Fibroblast of the aortic adventitia (primary cell): ENCODE measurements at places on chromosomes 12 and 14. TPM values are rescaled to one million over a fixed set of nuclear protein-coding genes. Genes with fewer than 3 reads are reported as not detected.

DNA sequence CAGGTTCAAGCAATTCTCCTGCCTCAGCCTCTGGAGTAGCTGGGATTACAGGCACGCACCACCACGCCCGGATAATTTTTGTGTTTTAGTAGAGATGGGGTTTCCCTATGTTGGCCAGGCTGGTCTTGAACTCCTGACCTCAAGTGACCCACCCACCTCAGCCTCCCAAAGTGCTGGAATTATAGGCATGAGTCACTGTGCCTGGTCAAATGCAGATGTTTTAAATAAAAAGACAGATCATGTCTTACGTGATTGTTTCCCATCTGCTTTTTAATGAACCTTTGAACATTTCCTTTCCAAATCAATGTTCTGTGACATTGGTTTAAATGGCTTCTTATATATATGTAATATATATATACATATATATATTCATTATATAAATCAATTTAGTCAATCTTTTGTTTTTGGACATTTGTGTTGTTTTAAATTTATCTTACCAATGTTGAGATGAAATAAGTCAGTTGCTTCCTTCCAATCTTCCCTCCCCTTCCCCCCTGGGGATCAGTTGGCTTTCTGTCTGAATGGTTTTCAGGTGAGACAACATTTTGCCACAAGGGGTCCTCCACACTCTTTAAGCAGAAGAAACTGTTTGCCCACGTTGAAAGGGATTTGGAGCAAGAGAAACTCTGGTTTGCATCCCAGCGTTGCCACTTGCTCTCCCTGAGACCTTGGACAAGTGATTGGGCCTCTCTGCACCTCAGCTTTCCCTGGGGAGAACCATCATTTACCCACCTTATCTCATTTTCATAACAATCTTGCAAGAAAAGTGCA, 47.6 kb upstream of the RBM19 start:
- peak; percentile 19 for DNase-seq

Gene OS9
- 229 and 425 TPM in 2 replicates for total RNA-seq

DNA sequence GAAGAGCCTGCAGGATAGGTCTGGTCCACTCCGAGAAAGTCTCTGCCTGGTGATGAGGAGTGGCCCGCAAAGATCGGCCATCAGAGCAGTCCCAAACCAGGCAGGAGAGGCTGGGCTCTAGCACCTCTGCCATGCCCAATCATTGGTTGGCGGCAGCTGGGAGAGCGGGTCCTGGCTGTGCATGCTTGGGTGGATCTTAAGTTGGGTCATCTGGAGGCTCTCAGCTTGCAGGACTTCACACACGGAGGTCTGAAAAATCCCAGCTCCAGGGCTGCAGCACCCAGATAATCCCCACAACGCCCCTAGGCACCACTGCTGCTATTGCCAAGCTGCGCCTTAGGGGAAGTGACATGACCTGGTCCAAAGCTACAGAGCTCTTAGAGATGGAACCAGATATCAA, 766.7 kb upstream of the TBX3 start:
- DNase-seq = no peak

Gene PTGR2
- total RNA-seq = 4.4 and 9.3 TPM in 2 replicates

Gene SLC10A1
- total RNA-seq = not detected in 2 replicates

DNA sequence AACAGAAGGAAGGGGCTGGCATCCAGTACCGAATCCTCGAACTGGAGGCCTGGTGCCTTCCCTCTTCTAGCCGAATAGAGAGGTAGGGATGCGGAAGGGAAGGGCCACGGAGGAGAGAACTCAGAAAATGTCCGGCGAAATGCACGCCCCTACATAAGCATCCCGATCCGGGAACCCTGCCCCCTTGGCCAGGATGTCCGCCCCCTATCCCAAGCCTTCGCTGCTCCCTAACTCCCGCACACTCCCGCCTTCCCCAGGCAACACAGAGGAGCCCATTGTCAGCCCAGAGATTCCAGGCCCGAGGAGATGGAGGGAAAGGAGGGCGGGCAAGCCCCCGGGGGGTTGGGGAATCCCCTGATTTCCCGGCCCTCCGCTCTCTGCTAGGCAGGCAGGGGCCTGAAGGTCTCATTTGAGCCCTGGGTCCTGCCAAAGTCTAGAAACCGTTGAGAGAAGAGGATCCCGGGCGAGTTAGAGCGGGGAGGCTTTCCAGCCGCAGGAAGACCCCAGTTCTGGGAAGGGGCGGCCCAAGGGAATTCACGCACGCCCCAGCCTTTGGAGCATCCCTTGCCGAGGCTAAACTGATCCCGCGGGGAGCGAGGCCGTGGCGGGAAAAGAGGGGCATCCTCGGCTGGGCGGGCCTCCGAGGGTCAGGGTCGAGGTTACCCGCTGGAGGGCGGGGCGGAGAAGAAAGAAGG, 569 bp upstream of the ARHGEF40 start:
- peak; percentile 47 for DNase-seq

GRCh38 chr14:100539766-100540140, 47.5 kb downstream of the BEGAIN start:
- no peak for DNase-seq

Gene FAM222A
- 0.25 and 0.54 TPM in 2 replicates for total RNA-seq

DNA sequence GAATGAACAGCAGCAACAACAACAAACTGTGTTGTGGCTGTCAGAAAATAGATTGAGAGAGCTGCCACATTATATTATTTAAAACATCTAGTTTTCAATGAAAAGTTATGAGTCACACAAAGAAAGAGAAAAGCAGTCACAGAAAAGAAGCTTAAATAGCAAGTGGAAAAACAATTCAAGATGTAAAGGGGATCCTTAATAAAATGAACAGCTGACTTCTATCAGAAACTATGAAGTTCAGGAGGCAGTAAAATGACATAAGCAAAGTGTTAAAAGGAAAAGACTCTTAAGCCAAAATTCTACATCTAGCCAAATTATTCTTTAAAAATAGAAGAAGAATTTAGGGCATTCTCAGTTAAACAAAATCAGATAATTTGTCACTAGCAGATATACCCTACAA, 5.6 kb downstream of the CLEC14A start:
- no peak for DNase-seq

Gene ASPG
- total RNA-seq = not detected in 2 replicates
